Vagina (tissue), 2 donors: ENCODE measurements at places on chromosomes 12 and 14. TPM values are rescaled to one million over a fixed set of nuclear protein-coding genes. Genes with fewer than 3 reads are reported as not detected.

RDH12 gene
- 15.0 TPM for total RNA-seq

IFI27 gene
- 209 TPM for total RNA-seq

SCN8A gene
- total RNA-seq: 3.7 TPM

SELPLG gene
- 14.2 TPM for total RNA-seq
